ENCODE measurements at places on chromosomes 2 and 18.

DNA sequence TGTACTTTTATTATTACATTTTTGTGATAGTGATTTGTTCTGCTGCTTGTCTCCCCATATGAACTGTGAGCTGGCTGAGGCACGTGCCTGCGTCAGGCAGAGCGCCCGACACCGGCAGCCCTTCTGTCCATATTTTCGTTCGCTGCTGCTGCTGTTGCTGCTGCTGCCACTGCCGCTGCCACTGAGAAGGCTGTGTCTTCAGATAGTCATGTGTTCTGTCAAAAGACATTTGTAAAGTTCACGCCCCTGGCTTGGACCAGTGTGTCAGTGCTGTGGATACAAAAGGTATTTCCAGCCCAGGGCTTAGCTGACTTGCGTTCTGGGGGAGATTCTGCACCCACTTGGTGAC is 47.0 kb downstream of the TWIST2 start:
- DNase-seq: no peak

DNA sequence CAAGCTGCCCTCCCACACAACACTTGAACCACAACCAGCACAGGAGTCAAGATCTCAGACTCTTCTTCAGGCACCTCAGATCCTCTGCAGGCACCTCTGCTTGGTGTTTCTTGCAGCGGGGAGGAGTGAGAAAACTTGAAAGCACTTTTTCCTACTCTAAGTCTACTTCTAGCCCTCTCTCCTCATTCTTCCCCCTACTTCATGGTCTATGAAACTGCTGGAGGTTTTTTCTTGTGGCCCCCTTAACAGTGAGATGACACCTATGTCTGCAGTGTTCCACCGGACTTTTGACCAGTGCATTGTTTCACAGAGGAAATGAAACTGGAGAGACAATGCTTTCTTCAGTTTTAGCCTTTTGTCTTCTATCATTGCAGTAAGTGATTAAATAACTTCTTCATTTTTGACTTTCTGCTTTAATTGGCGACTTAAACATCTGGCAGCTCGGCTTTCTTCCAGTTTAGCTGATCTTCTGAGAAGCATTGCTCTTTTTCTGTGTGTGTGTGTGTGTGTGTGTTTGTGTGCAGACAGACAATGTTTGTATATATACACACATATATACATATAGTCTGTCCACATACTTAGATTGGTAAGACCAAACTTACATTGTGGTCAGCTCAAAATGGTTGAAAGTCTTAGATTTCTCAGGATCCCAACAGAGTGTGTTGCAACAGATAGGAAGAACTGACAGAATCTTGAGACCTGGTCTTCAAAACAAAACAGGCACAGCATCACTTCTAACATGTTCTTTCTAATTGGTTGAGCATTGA is 1474.0 kb upstream of the TMEFF2 start:
- DNase-seq: no peak

- DNase-seq: no peak
Measured at GRCh38 chr2:174342686-174343342, 8.1 kb downstream of the SP9 start.

DNA sequence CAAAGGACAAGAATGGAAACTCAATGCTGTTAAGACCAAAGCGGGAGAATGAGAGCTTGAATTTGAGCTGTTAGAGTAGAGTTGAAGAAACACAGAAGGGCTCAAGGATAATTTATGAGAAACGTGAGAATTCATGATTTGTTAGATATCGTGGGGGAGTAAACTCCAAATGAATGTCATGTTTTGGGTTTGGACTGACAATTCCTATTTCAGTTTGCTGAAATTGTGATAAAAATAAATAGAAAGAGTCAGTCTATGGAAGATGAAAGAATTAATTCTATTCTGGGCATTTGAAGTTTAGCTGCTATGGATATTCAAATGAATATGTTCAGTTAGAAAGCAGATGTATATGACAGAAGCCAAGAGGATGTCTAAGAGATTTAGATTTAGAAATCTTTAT is 723.4 kb upstream of the PIK3C3 start:
- no peak for DNase-seq

DNA sequence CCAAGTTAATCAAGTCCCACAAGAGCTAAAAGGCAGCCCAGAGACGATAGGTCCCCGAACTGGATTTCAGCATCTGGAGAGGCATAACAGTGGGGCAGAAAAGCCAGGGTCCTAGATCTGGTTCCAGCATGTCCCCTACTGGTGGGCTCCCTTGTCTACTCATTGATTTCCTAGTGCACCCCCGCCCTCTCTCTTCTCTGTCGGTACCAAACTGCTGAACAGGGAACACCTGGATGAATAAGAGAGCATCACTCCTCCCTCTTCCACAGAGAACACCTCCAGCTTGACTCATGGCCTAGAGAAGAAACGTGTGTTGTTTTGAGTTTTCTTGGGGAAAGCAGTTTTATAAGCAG is 101.3 kb downstream of the FOXI3 start:
- DNase-seq: no peak

DNA sequence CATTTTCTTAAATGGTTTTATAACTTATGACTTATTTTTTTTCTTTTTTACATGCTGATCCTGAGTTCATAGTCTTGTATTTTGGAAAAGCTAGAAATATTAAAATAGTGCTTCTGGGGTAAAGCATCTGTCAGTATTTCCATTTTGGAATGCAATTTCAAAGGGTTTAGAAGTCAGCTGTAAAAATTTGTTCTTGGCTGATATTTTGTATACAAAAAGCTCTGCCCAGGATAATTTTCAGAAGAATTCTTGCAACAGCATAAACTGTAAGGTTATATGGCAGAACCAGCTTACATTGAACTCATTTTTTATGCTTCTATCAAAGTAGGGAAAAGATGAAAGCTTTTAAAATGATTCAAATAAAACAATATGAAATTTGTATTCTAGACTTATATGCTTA is 97.4 kb downstream of the DIS3L2 start:
- no peak for DNase-seq

- no peak for DNase-seq
Measured at GRCh38 chr2:142750858-142751257, 126.6 kb upstream of the KYNU start.

DNA sequence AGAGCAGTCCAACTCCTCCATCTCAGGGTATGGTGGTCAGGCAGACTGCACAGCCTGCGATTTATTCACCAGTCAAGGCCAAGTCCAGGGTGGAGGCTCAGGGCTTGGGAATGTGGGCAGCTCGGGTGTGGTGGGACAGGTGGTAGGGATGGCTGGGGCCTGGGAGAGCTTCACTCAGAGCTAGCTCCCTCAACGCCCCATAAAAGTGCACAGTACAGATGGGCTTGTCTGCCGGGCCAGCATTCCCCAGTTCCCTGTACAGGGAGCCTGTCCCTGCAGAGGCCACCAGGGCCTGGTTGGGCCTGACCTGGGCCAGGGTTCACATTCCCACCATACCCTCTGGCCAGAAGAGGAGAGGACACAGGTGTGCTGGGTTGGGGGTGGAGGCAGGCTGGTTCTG is 49.2 kb upstream of the OTOS start:
- no peak for DNase-seq

- DNase-seq: no peak
Measured at GRCh38 chr2:28442328-28442727, 49.7 kb downstream of the FOSL2 start.

DNA sequence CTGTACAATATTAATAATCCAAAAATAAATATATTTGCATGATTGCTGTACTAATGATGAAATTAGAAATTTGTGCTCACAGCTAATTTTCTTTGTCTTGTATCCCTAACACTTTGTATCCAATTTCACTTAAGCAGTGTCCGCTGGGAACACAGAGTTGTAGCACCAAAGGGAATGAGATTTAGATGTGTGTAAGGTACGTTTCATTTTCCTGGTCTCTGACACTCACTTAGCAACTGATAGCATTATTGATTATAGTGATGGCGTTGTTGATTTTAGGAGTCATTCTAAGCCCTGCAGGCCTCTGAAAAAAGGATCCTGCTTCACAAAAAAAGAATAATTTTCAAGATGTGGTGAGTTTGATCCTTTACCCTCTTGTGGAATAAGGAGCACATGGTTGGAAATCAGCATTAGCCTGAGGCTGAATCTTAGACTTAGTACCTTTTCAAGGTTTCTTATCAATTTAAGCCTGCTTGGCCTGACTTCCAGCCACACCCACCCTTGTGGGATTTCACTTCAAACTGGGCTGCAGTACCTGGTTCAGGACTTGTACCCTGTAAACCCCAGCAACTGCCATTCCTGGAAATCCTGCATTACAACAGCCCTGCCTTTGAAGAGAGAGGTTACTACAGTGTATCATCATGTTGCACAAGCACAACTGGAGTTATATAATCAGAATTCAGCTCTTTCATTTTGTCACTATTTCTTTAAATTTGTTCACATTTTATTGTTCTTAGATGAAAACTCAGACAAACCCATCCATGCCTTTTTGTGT is 116.2 kb downstream of the RND3 start:
- DNase-seq: no peak

DNA sequence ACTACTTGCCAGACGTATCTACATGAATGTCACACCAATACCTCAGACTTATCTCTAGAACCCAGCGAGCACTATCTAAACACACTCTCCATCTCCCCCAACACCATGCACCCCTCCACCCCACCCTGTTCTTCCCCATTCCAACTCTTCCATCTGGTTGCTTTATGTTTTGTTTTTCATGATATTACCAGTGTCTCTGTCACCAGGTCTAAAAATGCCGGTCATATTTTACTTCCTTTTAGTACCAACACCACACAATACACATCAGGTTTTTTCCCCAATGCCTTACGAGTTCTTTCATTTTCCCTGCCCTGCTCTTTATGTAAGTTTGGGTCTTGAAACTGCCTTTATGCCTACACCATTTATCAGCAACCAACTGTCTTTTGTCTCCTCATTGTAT is 10.2 kb upstream of the ITGA4 start:
- no peak for DNase-seq

DNA sequence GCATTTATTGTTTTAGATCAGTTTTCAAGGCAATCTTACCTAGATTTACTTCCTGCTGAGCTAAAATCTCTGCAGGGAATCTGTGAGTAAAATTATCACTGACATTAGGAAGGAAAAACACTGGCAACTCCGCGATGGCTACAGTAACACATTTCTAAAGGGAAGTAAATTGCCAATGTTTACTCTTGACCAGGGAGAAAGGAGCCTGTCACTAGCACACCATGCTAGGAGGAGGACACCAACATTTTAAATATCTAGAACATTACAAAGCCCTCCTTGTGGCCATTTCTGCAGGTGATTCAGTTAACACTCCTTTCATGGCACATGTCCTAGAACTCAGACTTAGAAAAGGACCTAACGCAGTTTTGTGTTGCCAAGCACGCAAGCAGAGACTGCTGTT is 58.4 kb downstream of the TCF4 start:
- no peak for DNase-seq

- DNase-seq: peak; percentile 90
Measured at GRCh38 chr2:9174771-9175437, 31.7 kb upstream of the ASAP2 start.

GRCh38 chr18:63604791-63605567 is 17.8 kb downstream of the SERPINB13 start:
- DNase-seq: no peak

- DNase-seq: peak; percentile 13
Measured at GRCh38 chr18:46622999-46623398, 34.0 kb downstream of the LOXHD1 start.

- no peak for DNase-seq
Measured at GRCh38 chr18:55735969-55736368, 148.0 kb upstream of the TCF4 start.

DNA sequence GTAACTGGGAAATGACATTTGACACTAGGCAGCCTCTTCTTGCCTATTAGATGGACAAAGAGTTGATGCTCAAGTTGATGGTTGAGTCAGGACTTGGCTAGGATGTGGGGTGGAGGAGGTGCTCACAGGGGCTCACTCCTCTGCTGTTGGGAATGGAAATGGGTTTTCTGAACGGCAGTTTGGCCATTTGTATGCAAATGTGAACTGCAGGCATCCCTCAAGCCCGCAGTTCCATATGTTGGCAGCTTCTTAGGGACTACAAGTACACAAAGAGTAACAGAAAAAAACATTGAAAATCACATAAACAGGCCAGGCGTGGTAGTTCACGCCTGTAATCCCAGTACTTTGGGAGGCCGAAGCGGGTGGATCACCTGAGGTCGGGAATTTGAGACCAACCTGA is 80.8 kb downstream of the INPP5D start:
- no peak for DNase-seq

All from fibroblast of skin of back (primary cell).